ENCODE measurements at places on chromosomes 16 and 17.

DNA sequence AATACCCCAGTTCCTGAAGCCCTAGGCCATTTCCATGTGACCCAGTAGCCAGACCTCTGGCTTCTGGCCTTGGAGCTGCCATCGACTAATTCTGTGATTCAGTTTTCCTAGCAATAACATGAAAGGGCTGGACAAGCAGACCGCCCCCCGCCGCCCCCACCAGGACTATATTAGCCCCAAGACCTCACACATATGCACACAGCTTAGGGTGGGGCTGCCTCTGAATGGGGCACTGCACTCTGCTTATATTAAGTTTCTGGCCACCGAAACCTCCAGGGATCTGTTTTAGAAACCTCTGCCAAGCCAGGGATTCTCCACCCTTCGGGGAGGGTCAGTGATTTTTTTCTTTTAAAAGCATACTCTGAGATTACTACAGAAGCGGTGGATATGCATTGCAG is 2.3 kb downstream of the RAB11FIP4 start:
- DNase-seq, result no peak

GRCh38 chr16:30445149-30445407 is 596 bp downstream of the SEPHS2 start:
- DNase-seq, result no peak

GRCh38 chr17:40063901-40064531 is 1.3 kb downstream of the THRA start:
- DNase-seq, result no peak

GRCh38 chr17:5418858-5419355 is 555 bp downstream of the NUP88 start:
- DNase-seq, result peak; percentile 82

DNA sequence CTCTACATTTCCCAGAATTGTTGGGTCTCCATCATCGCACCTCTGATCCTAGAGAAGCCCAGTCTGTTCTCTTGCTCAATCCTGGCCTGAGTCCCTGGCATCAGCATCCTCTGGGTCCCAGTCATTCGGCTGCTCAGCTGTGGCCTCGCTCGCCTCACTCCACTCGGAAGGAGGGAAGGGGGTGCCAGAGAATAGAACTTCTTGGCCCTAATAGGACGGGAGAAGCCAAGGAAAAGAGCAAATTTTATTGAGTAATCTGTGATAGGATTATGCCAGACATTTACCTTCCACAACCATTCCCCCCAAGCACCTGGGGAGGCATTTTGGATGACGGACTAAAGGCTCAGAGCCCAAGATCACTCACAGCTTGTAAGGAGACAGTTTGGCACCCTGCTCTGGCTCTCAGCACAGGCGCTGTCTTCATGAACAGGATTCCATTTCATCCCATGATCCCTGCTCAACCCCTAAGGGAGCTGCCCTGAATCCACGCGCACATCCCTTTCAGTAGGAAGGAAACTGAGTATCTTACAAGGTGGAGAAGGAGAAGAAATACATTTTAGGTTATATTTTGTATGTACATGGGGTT is 498 bp upstream of the CLEC10A start:
- DNase-seq, result no peak

- no peak for DNase-seq
Observed at GRCh38 chr16:1651094-1651973, 26.7 kb upstream of the JPT2 start.

DNA sequence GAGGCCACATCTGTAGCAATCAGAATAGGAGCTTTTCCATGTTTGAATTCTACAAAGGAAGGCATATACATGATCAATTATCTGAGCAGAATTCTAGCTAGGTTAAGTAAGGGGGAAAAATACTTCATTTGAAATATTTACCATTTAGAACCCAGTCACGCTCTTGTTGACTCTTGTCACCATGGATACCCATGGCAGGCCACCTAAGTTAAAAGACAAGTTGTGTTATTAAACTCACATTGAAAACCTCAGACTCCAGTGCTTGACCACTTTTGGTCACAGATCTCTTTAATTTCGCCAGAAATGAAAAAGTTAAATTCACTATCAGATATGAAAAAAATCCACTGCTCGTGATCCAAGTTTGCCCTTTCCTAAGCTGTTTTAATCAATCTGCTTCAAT is 4.1 kb downstream of the DDX5 start:
- DNase-seq, result no peak

- no peak for DNase-seq
Observed at GRCh38 chr16:25013751-25014499, 1.2 kb downstream of the ARHGAP17 start.

GRCh38 chr17:17191961-17192381 is 14.2 kb downstream of the PLD6 start:
- DNase-seq, result no peak

DNA sequence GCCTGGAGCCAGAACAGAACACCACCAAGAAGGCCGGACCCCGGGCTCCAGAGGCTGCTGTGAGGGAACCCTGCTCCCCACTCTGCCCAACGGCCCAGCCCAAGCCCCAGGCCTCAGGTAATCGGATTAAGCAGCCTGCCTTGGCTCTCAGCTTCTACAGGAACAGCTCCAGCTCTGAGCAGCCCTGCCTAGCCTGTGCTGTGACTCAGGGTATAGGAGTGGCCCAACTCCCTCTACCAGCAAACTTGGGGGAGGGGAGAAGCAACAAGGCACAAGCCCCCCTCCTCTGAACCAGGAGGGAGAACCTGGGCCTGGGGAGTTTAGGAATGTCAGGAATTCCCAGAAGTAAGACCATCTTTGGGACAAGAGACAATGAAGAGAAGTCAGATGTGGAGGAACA is 849 bp upstream of the SOX15 start:
- no peak for DNase-seq

DNA sequence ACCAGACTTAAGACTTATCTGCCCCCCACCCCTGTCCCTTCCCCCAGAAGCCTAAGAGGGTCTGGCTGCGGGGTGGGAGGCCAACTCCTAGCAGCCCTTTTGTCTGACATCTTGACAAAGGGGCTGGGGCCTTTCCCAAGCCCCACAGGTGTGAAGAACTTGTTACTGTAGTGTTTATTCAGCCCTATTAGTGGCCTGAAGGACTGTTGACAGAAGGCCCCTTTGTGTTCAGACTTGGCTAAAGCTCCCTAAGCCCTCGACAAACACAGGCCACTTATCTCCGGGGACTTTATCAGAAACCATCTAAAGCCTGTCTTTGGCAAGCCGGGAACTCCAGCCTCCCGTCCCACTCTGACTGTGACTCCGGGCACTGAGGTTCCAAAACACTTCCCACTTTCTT is 129.8 kb downstream of the NTN1 start:
- no peak for DNase-seq

DNA sequence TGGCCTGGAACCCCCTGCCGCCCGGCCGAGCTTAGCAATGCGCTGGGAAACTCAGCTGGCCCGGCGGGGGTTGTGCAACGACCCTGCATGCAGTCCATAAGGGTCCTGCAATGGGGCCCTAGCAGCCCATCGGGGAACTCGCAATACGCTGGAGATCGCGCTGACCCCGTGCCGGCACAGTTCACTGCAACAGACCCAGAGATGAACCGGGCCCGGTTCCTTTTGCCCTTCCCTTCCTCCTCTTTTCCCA is 375 bp downstream of the SLC25A11 start:
- no peak for DNase-seq

DNA sequence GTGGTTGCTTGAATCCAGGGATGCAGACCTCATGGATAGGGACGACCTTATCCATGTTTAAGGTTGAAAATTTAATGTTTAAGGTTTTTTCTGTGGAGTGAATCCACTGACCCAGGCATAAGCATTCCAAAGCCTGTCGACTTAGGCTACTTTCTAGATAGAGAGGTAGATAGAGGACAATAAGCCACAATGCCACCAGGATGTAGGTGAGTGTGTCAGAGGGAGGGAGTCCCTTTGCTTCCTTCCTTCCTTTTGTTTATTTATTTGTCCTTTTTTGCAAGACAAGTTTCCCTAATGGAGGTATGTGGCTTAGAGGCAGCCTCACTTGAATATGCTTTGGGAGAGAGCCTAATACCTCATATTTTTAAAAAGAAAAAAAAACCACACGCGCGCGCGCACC is 834.2 kb upstream of the SOX9 start:
- no peak for DNase-seq

- no peak for DNase-seq
Observed at GRCh38 chr17:76957678-76958464, 89.7 kb downstream of the MGAT5B start.

- no peak for DNase-seq
Observed at GRCh38 chr17:49914664-49915063, 54.3 kb upstream of the DLX4 start.

DNA sequence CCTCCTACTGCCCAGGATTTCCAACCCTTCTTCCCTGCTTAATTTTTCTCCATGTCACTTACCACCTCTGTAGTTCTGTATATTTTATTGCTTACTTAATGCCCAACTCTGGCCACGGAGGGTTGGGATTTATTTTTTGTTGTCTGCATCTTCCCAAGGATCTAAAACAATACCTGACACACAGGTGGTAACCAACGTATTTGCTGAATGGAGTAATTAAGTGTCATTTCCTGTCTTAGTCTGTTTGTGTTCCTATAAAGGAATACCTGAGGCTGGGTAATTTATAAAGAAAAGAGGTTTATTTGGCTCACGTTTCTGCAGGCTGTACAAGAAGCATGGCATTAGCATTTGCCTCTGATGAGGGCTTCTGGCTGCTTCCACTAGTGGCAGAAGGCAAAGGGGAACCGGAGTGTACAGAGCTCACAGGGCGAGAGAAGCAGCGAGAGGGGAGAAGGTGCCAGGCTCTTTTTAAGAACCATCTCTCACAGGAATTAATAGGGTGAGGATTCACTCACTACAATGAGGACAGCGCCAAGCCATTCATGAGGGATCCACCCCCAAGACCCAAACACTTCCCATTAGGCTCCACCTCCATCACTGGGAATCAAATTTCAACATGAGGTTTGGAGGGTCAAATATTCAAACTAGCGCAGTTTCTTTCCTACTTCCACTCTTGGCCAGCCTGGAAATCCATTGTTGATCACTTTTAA is 44.8 kb downstream of the ERN1 start:
- DNase-seq, result no peak

- no peak for DNase-seq
Observed at GRCh38 chr17:41773731-41774193, 12.7 kb downstream of the JUP start.

- no peak for DNase-seq
Observed at GRCh38 chr17:72952220-72952619, 140.3 kb downstream of the SLC39A11 start.

DNA sequence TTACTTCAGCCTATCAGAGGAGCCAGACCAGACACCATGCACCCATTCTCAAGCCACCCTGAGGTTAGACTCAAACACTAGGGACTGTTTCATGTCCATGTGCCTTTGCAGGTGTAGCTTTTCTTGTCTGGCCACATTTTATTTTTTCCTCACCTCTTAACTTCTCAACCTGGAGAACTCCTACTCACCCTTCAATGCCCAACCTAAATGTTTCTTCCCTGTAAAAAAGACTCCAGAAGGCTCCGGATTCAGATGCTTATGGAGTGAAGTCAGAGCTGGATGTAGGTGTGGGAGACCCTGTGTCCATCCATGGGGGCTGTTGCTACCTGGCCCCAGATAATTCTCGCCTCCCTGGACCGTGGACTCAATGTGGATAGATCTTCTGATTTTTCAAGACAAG is 44.0 kb upstream of the NLRP1 start:
- DNase-seq, result no peak

DNA sequence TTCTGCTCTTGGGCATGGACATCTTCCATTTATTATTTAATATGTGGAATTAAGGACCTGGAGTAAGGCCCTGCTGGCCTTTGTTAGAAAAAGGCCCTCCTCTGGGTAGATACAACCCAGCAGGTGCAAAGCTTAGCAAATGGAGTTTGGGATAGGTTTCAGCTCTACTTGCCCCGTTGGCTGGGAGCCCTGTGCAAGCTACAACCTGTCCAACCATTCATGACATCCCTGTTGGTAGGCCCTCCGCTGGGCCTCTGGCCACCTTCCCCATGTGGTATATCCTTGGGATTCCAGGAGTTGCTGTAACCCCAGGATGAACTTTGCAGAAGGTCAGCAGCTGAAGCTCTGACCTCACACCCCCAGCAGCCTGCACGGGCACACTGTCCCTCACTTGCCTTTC is 6.4 kb downstream of the NGFR start:
- no peak for DNase-seq

DNA sequence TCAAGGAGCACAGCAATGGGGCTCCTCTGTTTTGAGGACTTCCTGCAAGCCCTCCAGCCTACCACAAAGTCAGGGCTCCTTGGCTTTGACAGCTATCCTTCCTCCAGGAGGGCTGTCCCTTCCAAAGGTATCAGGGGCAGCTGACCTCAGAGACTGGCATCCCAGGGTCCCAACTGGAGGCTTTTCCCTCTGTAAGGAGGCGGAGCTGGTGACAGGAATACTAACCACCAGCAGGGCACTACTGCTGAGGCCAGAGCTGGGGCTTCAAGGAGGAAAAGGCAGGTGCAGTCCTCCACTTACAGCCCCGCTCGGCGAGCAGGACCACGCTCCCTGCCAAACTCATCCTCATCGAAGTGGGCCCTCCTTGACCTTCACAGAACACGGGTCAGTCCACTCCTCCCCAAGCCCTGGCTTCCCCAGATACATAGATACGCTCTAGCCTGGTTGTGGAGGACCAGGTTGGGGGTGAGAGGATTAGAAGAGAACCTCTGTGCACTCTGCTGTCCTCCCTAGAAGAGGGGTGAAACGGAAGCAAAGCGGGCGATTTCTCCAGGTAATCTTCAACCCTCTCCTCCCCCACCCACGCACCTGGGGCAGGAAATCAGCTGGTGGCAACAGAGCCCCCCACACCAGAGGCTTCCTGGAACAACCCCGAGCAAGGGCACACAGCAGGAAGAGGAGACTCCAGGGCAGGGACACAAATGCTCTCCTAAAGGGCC is 20.5 kb downstream of the ST3GAL2 start:
- DNase-seq, result no peak

DNA sequence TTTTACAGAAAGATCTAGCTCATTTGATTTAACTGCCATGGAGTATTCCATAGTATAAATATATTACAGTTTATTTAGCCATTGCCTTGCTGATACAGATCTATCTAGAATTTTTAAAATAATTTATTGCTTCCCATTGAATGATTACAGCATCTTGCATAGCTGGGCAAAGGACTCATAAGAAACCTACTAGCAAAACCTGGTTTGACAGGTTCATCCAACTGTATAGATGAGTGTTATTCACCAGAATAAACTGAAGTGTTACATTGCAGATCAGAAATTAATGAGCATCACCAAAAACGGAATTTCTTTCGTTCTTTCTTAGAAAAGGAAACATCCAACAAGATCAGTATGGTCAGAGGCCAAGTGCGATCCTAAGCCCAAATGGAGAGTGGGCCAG is 202.2 kb upstream of the CACNG5 start:
- no peak for DNase-seq

DNA sequence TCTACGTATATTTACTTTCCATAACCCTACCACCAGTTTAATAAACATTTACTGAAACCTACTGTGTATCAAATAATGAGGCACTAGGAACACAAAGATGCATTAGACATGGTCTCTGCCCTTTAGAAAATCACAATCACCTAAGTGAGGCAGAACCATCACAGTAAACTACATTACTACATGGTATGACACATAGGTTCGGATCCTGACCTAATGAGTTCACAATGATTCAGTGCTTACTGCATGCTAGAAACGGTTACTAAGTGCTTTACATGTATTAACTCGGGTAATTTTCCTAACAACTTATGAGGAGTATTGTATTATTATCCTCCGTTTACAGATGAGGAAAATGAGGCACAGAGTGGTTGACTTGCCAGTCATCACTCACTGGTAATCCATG is 5.2 kb upstream of the SYNRG start:
- DNase-seq, result no peak
